ENCODE measurements at places on chromosomes 4 and X. TPM values are rescaled to one million over a fixed set of nuclear protein-coding genes. Genes with fewer than 3 reads are reported as not detected.

The ZNF141 gene
- 10.5 TPM for polyA plus RNA-seq

The SCOC gene
- 31.3 TPM for polyA plus RNA-seq

The LEF1 gene
- 14.5 TPM for polyA plus RNA-seq

The PRMT9 gene
- 4.2 TPM for polyA plus RNA-seq

The CLDN2 gene
- not detected for polyA plus RNA-seq

The WWC2 gene
- 0.29 TPM for polyA plus RNA-seq

The AFP gene
- not detected for polyA plus RNA-seq

The FAM114A1 gene
- 0.79 TPM for polyA plus RNA-seq

The SCRG1 gene
- polyA plus RNA-seq = not detected

The GUCY2F gene
- not detected for polyA plus RNA-seq

The KDR gene
- not detected for polyA plus RNA-seq

The HSD17B13 gene
- polyA plus RNA-seq = not detected

The CFAP47 gene
- not detected for polyA plus RNA-seq

The NAP1L5 gene
- polyA plus RNA-seq = 1.0 TPM

The PLAC1 gene
- not detected for polyA plus RNA-seq

The MAGEA3 gene
- polyA plus RNA-seq = not detected

The LONRF3 gene
- not detected for polyA plus RNA-seq

The CFAP99 gene
- not detected for polyA plus RNA-seq

The GLOD5 gene
- polyA plus RNA-seq = not detected

The GLRB gene
- polyA plus RNA-seq = not detected

The MAGEE2 gene
- polyA plus RNA-seq = not detected

The HTR2C gene
- not detected for polyA plus RNA-seq

The OTC gene
- not detected for polyA plus RNA-seq

The KIF4A gene
- polyA plus RNA-seq = not detected

The PABPC1L2B gene
- not detected for polyA plus RNA-seq

The NDP gene
- polyA plus RNA-seq = not detected

The UNC5C gene
- polyA plus RNA-seq = not detected
